ENCODE measurements at places on chromosomes 7 and 10.

GRCh38 chr7:47741984-47742383 is 160.1 kb upstream of the TNS3 start:
- DNase-seq, result no peak

GRCh38 chr10:46541017-46541661 is 15.3 kb downstream of the GPRIN2 start:
- DNase-seq, result no peak

DNA sequence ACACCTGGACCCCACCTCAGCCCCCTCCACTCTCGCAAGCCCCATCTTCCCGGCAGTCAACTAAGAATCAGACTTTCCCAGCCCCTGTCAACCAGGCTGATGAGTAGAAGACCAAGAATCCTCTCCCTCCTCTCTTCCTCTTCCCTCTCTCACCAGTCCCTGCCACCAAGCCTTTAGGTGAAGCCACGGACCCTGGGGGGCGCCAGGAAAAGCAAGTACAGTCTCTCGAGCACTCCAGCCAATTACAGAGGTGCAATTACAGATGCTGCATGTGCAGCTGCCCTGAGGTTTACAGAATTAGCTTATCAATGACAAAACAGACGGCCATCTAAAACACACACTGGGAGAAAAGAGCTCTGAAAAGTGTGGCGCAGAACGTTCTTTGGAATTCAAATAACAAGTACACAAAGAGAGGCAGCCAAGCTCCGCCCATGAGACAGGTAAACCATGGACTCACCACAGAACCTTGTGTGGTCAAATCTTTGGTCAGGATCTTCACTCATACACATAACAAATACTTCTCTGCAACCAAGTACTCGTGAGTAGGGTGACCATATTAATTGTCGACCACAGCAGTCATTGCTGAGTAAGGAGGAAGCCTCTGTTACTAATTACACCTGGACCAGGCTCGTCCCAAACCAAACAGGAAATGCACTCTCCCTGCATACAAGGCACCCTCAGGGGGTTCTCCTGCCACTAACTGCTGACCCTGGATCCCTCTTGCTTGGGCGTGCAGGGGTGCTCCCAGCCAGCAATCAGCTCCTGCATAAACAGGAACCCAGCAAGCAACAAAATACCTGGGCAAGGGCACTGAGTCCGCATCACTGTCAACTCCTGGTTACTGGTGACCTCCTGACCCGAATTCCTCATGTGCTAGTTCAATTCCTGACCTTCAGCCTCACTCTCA is 189.2 kb downstream of the FAM107B start:
- DNase-seq, result no peak

DNA sequence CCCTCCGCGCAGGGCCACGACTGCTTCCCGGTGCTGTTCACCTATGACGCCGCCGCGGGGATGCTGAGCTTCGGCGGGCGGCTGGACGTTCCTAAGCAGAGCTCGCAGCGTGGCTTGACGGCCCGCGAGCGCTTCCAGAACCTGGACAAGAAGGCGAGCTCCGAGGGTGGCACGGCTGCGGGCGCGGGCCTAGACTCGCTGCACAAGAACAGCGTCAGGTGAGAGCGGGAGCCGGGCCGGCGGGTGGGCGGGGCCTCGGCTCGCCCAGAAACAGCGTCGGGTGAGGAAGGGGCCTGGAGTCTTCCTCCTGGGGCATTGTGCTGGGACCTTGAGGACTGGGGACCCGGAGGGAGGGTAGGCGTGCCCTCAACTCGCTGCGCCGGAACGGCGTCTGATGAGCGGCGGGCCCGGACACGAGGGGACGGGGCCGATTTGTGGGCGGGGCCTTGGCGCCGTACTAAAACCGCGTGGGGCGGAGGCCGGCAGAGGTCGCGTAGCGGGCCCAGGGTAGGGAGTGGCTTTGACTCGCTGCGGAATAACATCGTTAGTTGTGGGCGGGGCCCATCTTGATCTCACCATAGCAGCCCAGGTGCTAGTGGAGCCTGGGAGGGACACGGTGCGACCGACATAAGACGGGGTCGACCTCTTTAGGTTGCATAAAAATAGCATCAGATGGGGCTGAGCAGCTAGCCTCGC is 15.6 kb downstream of the PDAP1 start:
- DNase-seq, result no peak

- no peak for DNase-seq
Measured at GRCh38 chr10:36050763-36051499, 408.8 kb upstream of the FZD8 start.

DNA sequence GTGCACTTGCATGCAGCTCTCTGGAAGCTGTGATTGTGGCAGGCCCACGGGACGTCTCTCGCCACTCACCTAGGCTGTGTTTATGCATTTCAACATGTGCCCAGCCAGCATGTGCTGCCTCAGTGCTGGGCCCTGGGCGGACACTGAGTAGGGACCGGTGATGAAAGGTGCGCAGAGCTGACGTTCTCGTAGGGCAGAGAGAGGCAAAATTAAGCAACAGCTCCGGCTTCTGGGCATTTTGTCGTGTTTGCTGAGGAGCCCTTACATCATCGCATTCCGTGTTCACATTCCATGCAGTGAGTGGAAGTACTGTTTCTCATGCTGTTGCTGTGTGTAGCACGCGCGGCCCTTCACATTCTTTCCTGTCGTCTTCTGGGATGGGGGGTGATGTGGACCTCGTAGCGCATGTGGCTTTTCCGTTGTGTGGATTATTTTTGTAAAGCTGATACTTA is 50.5 kb downstream of the PRF1 start:
- no peak for DNase-seq

- no peak for DNase-seq
Measured at GRCh38 chr7:45203936-45204445, 46.4 kb downstream of the RAMP3 start.

- DNase-seq, result no peak
Measured at GRCh38 chr7:38907066-38907465, 1.9 kb downstream of the VPS41 start.
